Pancreas (tissue), 10 donors: ENCODE measurements at places on chromosomes 1 and 21.

- DNase-seq = peak; percentile 78
Observed at GRCh38 chr1:15452216-15452615, 4.3 kb upstream of the CELA2A start.

GRCh38 chr1:228979325-228979699, 244.0 kb downstream of the RHOU start:
- no peak for DNase-seq

- DNase-seq = no peak
Observed at GRCh38 chr1:110616587-110616986, 10.4 kb upstream of the KCNA2 start.

DNA sequence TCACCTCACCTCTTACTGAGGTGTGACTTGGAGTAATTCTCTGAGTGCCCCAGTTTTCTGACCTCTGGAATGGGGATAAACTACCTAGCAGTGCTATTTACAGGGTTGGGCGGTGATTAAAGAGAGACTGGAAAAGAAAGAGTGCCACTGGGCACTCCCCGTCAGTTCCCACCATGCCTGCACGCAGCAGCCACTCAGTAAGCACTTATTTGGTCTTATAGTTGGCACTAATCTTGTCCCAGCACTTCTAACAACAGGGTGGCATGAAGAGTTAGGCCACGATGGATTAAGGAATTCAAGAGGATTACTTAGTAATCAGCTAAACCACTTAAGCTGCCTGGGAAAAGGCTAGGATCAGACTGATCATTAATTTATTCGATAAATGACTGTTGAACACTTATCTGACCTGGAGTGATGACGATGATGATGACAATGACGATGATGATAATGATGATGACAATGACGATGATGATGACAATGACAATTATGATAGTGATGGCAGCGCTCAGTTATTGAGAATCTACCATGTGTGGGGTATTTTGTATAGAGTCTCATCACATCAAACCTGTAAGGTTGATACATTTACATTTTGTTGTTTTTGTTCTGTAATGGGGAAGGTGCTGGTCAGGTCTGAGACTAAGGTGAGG, 5.4 kb downstream of the CITED4 start:
- DNase-seq = no peak

GRCh38 chr1:93671099-93671621, 10.5 kb downstream of the BCAR3 start:
- DNase-seq = no peak

DNA sequence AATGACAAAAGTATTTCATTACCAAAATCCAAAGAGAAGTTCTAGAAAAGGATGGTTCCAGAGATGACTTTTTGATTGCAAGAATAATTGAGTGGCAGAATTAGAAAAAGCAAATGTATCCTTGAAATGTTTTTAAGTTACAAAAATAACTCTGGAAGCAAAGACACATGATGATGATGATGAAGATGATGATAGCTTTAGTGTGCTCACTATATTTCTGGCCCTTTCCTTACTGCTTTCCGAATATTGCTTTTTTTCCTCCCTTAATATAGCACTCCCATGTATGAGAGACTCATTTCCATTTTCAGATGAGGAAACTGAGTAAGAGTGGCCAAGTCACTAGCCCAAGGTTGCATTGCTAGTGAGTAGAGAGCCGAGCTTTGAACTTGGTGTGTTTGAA, 54.7 kb downstream of the CACHD1 start:
- no peak for DNase-seq

DNA sequence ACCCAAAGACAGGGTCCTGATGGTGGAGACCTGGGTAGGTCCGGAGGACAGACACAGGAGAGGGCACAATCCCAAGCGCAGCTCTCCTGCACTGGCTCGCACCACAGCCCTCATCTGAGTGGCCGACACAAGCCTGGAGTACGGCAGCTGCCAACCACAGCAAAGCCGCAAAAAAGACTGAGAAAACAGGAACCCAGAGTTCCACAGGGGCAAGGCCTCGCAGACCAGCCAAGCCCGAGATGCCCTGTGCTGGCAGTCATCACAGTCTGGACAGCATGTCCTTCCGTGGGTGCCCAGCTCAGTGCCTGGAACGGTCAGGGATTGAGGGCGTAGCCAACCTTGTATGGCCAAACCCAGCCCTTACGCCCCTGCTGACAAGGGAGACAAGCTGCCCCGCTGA, 11.4 kb downstream of the ZBTB48 start:
- no peak for DNase-seq

DNA sequence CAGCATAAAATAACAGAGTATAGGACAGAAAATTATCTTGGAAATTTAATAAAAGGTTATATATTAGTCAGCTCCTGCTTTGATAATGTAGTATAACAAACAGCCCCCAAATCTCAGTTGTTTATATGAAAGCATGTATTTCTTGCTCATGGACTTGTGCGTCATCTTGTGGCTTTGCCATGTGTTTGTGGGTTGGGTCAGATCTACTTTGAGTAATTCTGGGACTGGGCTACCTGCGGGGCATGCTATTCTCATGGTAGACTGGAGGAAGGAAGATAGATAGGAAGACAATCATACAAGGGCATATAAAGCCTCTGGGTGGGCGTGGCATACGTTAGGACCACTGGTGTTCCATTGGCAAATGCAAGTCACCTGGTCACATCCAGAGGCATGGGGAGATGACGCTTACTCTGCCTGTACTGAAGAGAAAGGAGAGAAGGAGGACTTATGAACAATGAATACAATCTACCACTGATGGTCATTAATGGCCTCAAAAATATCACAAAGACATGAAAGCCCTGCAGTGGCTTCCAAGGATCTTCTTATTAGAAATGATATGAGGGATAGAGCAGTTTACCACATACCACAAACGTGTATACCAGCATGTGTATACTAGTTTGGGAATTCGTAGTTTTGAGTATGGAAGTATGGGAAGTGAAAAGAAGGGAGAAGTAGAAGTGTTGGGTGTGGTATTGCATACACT, 267.0 kb downstream of the DISC1 start:
- DNase-seq = no peak

GRCh38 chr1:168774241-168774640, 45.2 kb upstream of the DPT start:
- DNase-seq = no peak

- no peak for DNase-seq
Observed at GRCh38 chr1:39643705-39644104, 4.3 kb upstream of the HEYL start.

- no peak for DNase-seq
Observed at GRCh38 chr1:168050880-168051279, 85.8 kb downstream of the GPR161 start.

DNA sequence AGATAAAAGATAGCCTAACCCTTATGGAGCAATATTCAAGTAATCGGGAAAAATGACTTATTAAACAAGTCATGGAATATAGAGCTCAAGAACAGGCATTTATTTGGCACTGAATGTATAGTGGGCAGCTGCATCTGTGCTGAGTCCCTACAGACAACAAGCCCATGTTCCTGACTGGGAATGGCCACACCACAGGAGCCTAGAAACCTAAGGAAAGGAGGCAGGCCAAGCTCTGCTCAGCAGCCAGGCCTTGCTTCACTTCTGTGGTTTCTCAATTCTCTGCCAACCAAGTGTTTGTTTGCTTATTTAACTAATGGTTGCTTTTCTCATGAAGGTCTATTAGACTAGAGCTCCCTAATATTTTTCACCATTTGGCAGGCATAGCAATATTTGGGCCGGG, 21.5 kb downstream of the AK2 start:
- DNase-seq = no peak

DNA sequence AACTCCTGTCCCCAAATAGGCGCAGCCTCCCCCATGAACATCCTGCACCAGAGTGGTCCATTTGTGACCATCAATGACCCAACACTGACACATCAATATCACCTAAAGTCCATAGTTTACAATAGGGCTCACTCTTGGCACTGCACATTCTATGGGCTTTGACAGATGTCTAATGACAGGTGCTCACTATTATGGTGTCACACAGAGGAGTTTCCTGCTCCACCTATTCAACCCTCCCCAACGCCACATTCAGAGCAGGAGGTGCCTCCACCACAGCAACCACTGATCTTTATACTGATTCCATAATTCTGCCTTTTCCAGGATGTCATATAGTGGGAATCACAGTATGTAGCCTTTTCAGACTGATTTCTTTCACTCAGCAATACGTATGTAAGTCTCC, 24.2 kb downstream of the GNG4 start:
- DNase-seq = no peak

- DNase-seq = no peak
Observed at GRCh38 chr1:217393896-217394295, 237.0 kb downstream of the GPATCH2 start.

- no peak for DNase-seq
Observed at GRCh38 chr1:65412984-65413375, 7.5 kb upstream of the LEPR start.

- no peak for DNase-seq
Observed at GRCh38 chr1:111030590-111030989, 66.9 kb upstream of the LRIF1 start.

DNA sequence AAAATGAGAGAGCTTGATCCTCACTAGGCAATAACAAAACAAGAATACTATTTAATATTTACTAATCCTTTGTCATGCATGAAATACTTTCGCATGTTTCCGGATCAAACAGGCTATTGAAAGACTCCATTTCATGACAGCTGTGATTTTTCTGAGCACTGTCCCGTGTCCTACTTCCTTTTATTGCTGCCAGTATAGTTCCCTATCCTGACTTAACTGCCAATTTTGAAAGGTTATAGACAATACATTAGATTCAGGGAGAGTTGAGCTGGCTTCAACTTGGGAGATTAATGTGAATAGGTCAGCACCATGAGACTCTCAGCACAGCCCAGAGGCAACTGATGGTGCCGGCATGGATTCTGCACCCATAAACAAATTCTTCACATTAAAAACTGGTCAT, 225.8 kb downstream of the VAV3 start:
- DNase-seq = no peak

DNA sequence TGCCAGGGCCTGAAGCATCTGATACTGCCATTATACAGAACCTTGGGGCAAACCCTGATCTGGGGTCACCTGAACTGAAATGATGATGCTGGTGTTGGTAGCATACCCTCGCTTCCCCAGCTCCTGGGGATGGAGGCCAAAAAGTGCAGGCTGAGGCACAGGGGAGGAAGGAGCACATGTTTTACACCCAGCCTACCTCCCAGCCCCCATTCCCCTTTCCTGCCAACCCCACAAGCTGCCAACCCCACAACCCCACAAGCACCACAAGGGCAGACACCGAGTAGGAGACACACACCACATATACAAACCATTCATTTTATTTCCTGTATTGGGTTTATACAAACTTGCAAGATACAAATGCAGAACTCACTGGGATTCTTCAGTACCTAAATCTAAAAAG, 4.8 kb upstream of the GOLT1A start:
- no peak for DNase-seq

- DNase-seq = peak; percentile 95
Observed at GRCh38 chr1:184792450-184792969, 37.9 kb upstream of the EDEM3 start.

GRCh38 chr1:12454406-12455391, 163.3 kb downstream of the DHRS3 start:
- no peak for DNase-seq

DNA sequence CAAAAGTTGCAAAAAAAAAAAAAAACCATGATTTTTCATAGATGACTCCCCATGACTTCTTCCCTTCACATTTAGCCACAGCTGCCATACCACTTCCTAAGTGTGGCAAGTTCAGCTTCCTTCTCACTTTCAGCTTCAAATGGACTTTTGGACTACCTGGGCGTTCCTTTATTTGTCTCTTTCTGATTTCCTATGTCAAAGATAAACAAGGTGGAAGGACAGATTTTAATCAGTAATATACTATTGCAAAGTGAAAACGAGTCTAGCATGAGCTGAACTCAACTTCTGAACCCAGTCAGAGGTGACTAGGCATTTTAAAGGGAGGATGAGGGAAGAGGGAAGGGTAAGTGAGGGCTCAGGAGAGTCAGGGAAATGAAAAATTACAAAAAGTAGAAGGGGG, 14.4 kb upstream of the SCCPDH start:
- no peak for DNase-seq

DNA sequence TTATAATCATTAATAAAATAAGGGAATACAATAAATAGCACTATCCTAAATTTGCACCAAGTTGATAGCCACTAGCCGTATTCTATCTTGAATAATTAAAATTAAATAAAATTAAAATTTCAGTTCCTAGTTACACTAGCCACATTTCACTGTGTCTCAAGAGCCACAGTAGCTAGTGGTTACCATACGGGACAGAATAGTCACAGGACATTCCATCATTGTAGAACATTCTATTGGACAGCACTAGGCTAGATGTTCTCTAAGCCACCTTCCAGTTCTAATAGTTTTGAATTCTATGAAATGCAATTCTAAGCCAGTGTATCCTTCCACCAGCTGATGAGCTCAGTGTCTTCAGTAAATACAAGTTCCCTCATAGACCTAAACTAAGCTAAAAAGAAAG, 71.1 kb upstream of the GOLT1A start:
- no peak for DNase-seq

DNA sequence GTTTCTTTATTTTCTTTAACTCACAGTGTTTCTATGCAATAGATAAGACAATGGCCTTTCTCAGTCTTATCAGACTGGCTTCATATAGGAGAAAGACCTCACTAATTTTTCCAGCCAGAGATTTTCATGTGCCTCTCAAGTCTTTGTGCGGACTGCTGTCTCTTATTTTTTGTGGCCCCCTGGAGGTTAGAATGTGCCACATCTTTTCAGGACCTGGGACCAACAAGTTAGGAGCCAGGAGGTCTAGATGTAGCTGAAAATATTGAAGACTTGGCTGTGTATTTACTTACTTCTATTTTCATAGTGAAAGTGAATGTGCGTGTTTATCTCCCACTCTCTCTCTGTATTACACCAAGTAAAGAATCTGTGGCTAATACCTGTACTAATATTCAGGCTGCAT, 42.1 kb upstream of the CFHR3 start:
- no peak for DNase-seq

- no peak for DNase-seq
Observed at GRCh38 chr1:155890251-155890650, 20.9 kb downstream of the RIT1 start.

DNA sequence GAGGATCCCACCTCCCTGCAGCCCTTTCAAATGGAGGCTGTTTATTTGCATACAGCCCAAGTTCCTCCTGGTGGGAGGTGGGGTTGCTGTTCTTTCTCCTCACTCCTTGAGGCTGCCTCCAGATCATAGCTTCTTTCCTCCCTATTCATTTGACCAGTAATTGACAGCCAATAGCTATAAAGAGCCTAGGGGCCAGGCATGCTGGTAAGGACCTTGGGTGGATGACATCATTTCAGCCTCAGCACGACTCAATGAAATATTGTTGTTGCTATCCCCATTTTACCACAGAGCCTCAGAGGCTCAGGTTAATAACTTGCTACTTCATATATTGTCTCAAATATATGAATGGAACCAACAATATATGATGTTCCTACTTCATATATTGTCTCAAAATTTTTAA, 31.1 kb downstream of the ZSCAN20 start:
- no peak for DNase-seq
